Daoy (cell line): ENCODE measurements at places on chromosomes 1 and 21.

DNA sequence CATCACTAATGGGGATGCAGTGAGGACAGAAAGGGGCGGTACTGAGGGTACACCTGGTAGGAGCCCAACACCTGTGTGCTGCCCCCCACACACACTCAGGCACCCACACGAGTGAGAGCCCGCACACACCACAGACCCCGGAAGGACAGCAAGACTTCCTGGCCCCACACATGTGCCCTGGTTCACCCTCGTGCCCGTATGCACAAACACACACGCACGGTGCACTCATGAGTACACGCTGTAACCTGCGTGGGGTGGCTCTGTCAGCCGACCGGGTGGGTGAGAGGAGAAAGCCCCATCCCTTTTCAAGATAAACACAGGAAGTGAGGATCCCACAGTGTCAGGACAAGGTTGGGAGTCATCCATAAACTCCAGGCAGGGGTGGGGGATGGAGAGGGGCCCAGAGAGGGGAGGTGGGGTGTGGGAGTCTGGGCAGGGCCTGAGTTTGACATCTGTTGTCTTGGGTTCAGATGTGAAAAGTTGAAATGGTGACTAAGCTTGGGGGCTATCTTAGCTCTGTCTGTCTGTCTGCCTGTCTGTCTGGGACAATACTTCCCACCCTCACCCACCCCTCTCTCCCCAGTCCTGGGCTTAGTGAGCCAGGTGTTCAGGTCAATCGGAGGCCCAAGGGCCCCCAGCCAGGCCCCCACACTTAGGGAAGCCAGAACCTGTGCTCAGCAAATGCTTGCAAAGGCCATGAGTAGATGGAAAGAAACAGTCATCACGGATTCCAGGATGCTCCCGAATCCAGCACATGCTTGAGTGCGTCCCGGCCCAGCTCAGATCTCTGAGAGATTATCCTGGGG is 119.8 kb upstream of the ZBTB40 start:
- no peak for DNase-seq

- DNase-seq = peak; percentile 38
Measured at GRCh38 chr1:13700521-13701270, 708 bp downstream of the PRDM2 start.

- no peak for DNase-seq
Measured at GRCh38 chr1:170027760-170028159, 46.7 kb downstream of the KIFAP3 start.

DNA sequence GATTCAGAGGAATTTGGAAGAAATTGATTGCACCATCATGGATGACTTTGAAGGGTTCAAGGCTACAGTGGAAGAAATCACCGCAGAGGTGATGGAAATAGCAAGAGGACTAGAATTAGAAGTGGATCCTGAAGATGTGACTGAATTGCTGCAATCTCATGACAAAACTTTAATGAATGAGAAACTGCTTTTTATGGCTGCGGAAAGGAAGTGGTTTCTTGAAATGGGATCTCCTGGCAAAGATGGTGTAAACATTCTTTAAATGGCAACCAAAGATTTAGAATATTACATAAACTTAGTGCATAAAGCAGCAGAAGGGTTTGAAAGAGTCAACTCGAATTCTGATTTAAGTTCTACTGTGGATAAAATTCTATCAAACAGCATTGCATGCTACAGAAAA is 698.6 kb downstream of the PLA2G4A start:
- no peak for DNase-seq

- DNase-seq = peak; percentile 21
Measured at GRCh38 chr1:207495801-207496792, at the start of gene CR1. TSS of gene CR1 (plus strand) at chr1:207496157. CDS start at chr1:207496268, 111 bp downstream.

DNA sequence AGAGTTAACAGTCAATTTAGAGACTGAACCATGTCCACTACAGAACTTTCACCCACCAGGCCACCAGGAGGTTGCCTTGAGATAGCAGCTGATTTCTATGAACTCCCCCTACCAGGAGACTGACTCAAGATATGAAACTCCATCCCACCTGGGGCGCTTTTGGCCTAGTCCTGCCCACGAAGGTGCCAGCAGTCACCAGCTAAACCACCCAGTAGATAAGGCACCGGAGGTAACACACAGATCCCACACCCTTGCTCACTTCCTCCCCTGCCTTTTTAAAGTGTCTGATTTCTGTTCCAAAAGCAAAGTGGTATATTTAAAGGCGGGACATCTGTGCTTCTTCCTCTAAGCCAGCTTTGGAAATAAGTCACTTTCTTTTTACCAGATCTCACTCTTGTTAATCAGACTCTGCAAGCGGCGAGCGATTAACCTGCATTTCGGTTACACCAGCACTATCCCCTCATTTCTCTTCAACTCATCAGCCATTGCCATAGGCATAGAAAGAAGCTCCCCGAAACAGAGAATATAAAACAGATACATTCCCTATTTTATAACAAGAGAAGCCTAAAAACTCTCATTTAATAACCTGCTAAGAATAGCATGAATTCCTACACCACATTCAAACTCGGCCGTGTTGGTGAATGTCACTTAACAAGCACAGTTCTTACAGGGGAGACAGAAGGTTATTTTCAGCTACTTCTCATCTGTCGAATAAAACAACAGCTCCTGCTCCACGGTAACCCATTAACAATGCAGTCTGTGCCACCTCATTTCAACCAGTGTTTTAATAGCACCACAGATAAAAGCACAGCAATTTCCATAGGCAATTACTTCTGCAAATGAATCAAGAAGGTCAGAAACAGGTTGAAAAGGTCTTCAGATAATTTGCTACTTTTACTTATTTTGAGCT is 318.1 kb downstream of the KCNH1 start:
- DNase-seq = peak; percentile 16

- DNase-seq = peak; percentile 38
Measured at GRCh38 chr1:14363036-14363590, 235.4 kb upstream of the KAZN start.
